IMR-90 (cell line): ENCODE measurements at places on chromosomes 2 and 18. TPM values are rescaled to one million over a fixed set of nuclear protein-coding genes. Genes with fewer than 3 reads are reported as not detected.

Gene GCG
- polyA plus RNA-seq: not detected in 2 replicates

Gene FAM237A
- polyA plus RNA-seq: not detected in 2 replicates

Gene CFAP65
- polyA plus RNA-seq: not detected in 2 replicates

Gene POTEC
- not detected in 2 replicates for polyA plus RNA-seq

Gene CAPN14
- 0.07 and 0.09 TPM in 2 replicates for polyA plus RNA-seq

Gene B3GNT7
- polyA plus RNA-seq: 0.03 and 0.07 TPM in 2 replicates

- peaks cover 9% of the 10 kb centered on the region for H3K4me1 ChIP-seq
- H3K36me3 ChIP-seq: no peaks in the 10 kb centered on the region
- no peaks in the 10 kb centered on the region for H3K27me3 ChIP-seq
- no peak overlapping the region for H3K27ac ChIP-seq
- H3K4me3 ChIP-seq: no peak overlapping the region
These were observed 26.0 kb upstream of the IL37 start for GRCh38 chr2:112884869-112885505.

GRCh38 chr2:143683977-143684376, 554.8 kb downstream of the ARHGAP15 start:
- no peaks in the 10 kb centered on the region for H3K4me1 ChIP-seq
- H3K27ac ChIP-seq: no peak overlapping the region
- H3K27me3 ChIP-seq: no peaks in the 10 kb centered on the region
- H3K4me3 ChIP-seq: no peak overlapping the region
- H3K36me3 ChIP-seq: no peaks in the 10 kb centered on the region
- DNase-seq: no peak

DNA sequence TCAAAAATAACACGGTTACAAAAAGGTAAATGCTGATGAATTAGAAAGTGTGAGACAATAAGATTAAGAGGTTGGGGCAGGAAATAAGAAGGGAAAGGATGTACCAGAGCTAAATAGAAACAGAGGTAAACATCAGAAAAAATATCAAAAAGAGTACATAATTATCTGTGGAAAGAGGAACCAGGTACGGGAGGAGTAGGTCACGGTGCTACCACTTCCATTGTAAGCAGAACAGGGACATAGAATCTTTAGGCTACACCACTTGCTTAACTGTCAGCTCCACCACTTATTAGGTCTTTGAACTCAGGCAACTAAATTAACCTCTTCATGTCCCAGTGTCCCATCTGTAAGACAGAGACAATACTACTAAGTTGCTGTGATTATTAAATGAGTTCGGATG, 350.3 kb downstream of the LRATD1 start:
- DNase-seq: no peak
- H3K36me3 ChIP-seq: no peaks in the 10 kb centered on the region
- no peaks in the 10 kb centered on the region for H3K4me1 ChIP-seq
- no peaks in the 10 kb centered on the region for H3K27me3 ChIP-seq

DNA sequence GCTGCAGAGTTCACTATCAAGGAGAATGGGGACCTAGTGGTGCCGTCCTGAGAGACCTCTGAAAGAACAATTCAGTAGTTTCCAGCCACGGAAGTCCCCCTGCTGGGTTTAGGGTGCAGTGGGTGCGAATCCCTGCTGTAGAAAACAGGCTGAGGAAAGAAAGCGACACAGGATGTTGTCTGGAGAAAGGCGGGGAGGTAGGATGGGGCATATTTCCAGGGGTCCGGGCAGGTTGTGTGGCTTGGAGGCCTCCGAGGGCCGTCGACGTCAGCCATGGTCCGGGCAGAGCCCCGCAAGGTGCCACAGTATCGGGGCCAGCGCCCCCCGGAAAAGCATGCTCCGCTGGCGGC, 807 bp upstream of the CREB1 start:
- no peaks in the 10 kb centered on the region for H3K27me3 ChIP-seq
- no peaks in the 10 kb centered on the region for H3K4me1 ChIP-seq
- peak overlapping the region; percentile 100 for H3K4me3 ChIP-seq
- no peaks in the 10 kb centered on the region for H3K36me3 ChIP-seq
- H3K27ac ChIP-seq: peak overlapping the region; percentile 77

DNA sequence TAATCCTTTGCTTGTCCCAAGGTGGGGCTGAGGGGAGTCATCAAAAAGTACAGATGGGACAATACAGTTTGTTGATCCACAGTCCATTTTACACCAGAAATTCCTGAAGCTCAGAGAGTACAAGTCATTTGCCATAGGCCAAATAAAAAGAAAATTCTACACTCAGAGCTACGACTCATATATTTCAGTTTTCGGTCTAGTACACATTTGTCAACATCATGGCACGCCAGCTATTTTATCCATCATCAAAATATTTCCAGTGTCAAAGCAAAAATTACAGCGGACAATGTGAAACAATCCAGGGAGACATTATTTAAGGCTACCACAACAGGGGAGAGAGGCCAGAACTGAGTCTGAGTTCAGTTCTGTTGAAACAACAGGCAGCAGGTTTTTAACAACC, 587.5 kb upstream of the DSEL start:
- no peak overlapping the region for H3K27ac ChIP-seq
- no peaks in the 10 kb centered on the region for H3K27me3 ChIP-seq
- no peak overlapping the region for H3K4me3 ChIP-seq
- DNase-seq: no peak
- no peaks in the 10 kb centered on the region for H3K36me3 ChIP-seq

- H3K27me3 ChIP-seq: no peaks in the 10 kb centered on the region
- H3K4me1 ChIP-seq: peaks cover 13% of the 10 kb centered on the region
- H3K4me3 ChIP-seq: no peak overlapping the region
- peak; percentile 53 for DNase-seq
- no peaks in the 10 kb centered on the region for H3K36me3 ChIP-seq
These were observed 146.4 kb upstream of the SPATS2L start for GRCh38 chr2:200159829-200160781.

GRCh38 chr2:201249889-201250288, 10.4 kb upstream of the CASP8 start:
- H3K27ac ChIP-seq: no peak overlapping the region
- no peaks in the 10 kb centered on the region for H3K36me3 ChIP-seq
- H3K4me1 ChIP-seq: peaks cover 5% of the 10 kb centered on the region; the same call in 1 of the 2 replicates

DNA sequence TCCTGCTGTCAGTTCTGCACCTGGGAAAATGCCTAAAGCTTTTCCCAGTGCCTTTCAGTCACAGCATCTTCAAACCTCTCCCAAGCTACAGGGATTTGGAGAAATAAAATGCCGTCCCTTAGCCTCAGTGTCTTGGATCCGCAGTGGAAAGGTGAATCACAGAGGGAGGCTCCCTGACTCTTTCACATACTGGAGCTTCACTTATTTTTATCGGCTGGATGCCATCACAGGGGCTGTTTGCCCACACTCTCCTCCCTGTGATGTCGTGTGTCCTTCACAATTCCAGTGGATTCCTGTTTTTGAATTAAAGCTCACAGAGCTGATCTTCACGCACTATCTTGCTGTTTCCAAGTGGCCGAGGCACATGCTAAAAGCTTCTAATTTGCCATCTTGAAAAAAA, 1303.1 kb upstream of the DDX18 start:
- no peaks in the 10 kb centered on the region for H3K4me1 ChIP-seq
- H3K4me3 ChIP-seq: no peak overlapping the region
- no peak for DNase-seq
- H3K36me3 ChIP-seq: no peaks in the 10 kb centered on the region
- H3K27me3 ChIP-seq: no peaks in the 10 kb centered on the region
- H3K27ac ChIP-seq: no peak overlapping the region

DNA sequence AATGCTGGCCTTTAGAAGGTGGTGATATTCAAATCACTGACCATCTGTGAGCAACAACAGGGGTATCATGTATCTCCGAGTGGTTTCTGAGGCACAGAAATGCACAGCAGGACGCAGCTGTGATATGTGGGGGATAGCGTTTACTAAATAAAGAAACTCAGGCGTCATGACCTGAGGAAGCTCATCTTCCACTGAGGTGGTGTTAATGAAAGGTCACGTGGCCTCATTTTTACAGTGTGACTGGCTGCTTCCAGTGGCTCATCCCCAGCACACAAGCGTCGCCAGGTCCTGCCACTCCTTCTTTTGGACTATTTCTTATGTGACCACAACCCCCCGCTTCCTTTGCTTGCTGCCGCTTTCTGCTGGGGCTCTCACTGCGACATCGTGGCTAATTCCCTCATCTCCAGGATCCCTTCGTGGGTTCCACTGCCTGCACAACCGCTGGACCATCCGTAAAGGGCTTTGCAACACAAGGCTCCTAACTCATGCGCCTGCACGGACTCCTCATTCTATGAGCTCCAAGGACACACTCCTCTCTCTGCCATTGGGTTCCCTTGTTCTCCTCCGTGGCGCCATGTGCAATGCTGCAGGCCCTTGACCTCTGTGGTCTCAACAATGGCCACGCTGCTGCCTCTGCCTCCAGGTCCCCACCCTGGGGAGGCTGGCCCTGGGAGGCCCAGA, 109.3 kb downstream of the MBP start:
- no peak overlapping the region for H3K4me3 ChIP-seq
- H3K27ac ChIP-seq: no peak overlapping the region
- H3K4me1 ChIP-seq: no peaks in the 10 kb centered on the region
- no peaks in the 10 kb centered on the region for H3K36me3 ChIP-seq

- no peaks in the 10 kb centered on the region for H3K27me3 ChIP-seq
- H3K27ac ChIP-seq: no peak overlapping the region
- peaks cover 8% of the 10 kb centered on the region; the same call in 1 of the 2 replicates for H3K4me1 ChIP-seq
- H3K4me3 ChIP-seq: no peak overlapping the region
- H3K36me3 ChIP-seq: peaks cover 6% of the 10 kb centered on the region; the same call in 1 of the 2 replicates
These were observed 21.2 kb downstream of the GPC1 start for GRCh38 chr2:240456447-240457222.

GRCh38 chr2:140654565-140654964, 1476.3 kb downstream of the LRP1B start:
- H3K4me3 ChIP-seq: no peak overlapping the region
- H3K36me3 ChIP-seq: no peaks in the 10 kb centered on the region
- no peaks in the 10 kb centered on the region for H3K4me1 ChIP-seq
- H3K27me3 ChIP-seq: no peaks in the 10 kb centered on the region
- peak; percentile 30 for DNase-seq

DNA sequence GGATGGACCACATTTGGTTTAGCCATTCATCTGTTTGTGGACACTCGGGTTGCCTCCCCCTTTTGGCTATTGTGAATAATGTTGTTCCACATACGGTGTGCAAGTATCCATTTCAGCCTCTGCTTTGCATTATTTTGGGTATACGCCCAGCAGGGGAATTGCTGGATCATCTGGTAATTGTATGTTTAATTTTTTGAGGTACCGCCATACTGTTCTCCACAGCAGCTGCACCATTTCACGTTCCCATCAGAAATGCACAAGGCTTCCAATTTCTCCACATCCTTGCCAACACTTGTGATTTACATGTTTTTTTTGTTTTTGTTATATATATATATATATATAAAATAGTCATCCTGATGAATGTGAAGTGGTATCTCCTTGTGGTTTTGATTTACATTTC, 54.6 kb upstream of the TWIST2 start:
- H3K4me1 ChIP-seq: no peaks in the 10 kb centered on the region; the same call in 1 of the 2 replicates
- no peak overlapping the region for H3K27ac ChIP-seq
- DNase-seq: peak; percentile 6
- no peaks in the 10 kb centered on the region for H3K36me3 ChIP-seq
- H3K4me3 ChIP-seq: no peak overlapping the region

DNA sequence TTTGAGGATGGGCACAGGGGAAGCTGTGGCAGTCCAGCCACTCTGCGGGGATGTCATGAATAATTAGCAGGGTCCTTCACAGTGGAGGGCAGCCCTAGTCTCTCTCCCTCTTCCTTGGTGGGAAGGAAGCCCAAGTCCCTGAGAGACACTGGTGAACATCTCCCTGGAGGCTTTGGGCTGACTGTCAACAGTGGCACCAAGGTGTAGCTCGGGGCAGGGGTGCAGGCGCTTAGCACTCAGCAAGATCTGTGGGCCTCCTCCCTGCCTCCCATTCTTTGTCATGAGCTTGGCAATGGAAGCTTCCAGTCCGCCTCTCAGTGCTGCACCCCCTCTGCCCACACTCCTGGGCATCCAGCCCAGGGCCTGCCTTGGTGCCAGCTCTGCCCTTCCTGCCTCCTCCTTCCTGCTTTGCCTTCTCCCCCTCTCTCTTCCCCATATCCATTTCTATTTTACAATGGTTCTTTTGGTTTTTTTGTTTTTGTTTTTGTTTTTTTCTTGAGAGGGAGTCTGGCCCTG, 59.4 kb downstream of the STEAP3 start:
- H3K27ac ChIP-seq: no peak overlapping the region
- no peak for DNase-seq
- no peaks in the 10 kb centered on the region for H3K36me3 ChIP-seq
- no peak overlapping the region for H3K4me3 ChIP-seq
- H3K27me3 ChIP-seq: peaks cover 4% of the 10 kb centered on the region; the same call in 1 of the 2 replicates

DNA sequence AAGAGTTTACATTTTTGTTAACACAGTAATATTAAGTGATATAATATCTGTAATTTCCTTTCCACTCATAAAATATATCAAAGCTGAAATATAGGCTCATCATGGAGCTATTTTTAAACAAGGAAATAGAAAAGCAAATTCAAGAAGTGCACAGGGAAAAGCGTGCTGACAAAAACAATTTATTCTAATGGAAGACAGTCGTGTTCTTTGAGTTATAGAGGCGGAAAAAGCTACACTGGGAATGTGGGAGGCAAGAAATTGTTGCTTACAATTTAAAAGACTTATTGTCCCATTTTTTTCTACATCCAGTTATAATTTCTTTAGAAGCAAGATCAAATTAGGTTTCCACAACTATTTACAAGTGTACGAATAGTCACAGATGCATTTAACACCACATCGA, 3.2 kb upstream of the TTN start:
- no peak overlapping the region for H3K27ac ChIP-seq
- no peak overlapping the region for H3K4me3 ChIP-seq
- H3K4me1 ChIP-seq: no peaks in the 10 kb centered on the region
- H3K27me3 ChIP-seq: no peaks in the 10 kb centered on the region
- DNase-seq: no peak
- H3K36me3 ChIP-seq: no peaks in the 10 kb centered on the region

DNA sequence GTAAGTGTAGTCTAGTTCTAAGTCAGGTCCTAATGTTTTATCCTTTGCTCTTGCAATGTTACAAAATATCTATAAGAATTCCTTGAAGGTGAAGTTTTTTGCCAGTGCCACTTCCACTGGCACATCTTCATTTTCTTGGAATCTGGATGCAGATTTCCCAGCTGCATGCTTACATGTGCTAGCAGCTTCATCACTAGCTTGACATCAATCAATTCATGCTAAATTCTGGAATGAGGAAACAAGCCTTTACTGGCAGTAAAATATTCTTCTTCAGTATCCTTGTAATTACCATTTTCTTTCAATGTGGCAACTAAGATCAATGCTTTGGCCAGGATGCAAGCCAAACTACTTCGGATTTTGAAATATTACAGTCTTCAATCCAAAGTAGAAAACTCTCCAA, 200.6 kb upstream of the SIX2 start:
- H3K4me3 ChIP-seq: no peak overlapping the region
- peaks cover 23% of the 10 kb centered on the region for H3K27me3 ChIP-seq
- DNase-seq: no peak
- peaks cover 5% of the 10 kb centered on the region; the same call in 1 of the 2 replicates for H3K4me1 ChIP-seq

DNA sequence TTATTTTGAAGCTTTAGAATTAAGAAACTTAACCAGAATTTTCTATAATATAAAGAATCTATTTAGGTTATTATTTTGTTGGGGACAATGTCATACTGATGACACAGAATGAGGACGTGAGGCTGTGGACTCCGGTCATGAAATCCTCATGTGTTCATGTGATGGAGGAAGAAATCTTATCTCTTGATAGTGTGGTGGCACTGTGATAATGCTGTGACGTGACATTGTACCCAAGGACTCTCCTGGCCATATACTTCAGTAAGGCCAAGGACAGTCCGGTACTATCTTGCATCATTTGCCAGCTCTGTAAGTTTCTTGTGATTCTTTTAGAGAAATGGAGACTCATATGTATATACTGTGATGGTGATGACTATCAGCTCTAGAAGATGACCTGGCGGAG, 59.1 kb downstream of the SLC9A2 start:
- no peak for DNase-seq
- H3K4me1 ChIP-seq: no peaks in the 10 kb centered on the region
- no peak overlapping the region for H3K4me3 ChIP-seq
- peaks cover 2% of the 10 kb centered on the region; the same call in 1 of the 2 replicates for H3K27me3 ChIP-seq
- no peak overlapping the region for H3K27ac ChIP-seq
- H3K36me3 ChIP-seq: no peaks in the 10 kb centered on the region

GRCh38 chr2:233137040-233137439, 76.9 kb downstream of the INPP5D start:
- no peak for DNase-seq
- no peaks in the 10 kb centered on the region for H3K4me1 ChIP-seq
- peaks cover 10% of the 10 kb centered on the region for H3K27me3 ChIP-seq
